ENCODE measurements at places on chromosomes 7 and 10. TPM values are rescaled to one million over a fixed set of nuclear protein-coding genes. Genes with fewer than 3 reads are reported as not detected.

KNDC1 gene
- 6.6 TPM for polyA plus RNA-seq

PVRIG gene
- 9.1 TPM for polyA plus RNA-seq

BTBD16 gene
- polyA plus RNA-seq = 0.13 TPM

FOXP2 gene
- polyA plus RNA-seq = 10.3 TPM

SPACDR gene
- polyA plus RNA-seq = 1.7 TPM

CADPS2 gene
- 3.9 TPM for polyA plus RNA-seq

AZGP1 gene
- 13.2 TPM for polyA plus RNA-seq

ZNF33B gene
- polyA plus RNA-seq = 18.8 TPM

ZNF488 gene
- polyA plus RNA-seq = 3.5 TPM

NPY4R gene
- not detected for polyA plus RNA-seq

SUN3 gene
- polyA plus RNA-seq = not detected

FGFBP3 gene
- 2.1 TPM for polyA plus RNA-seq

TLX1 gene
- not detected for polyA plus RNA-seq

GRCh38 chr10:107277591-107277990, 113.1 kb upstream of the SORCS1 start:
- DNase-seq = no peak

- DNase-seq = no peak
These were observed 6.9 kb downstream of the MTG1 start for GRCh38 chr10:133400624-133401424.

DNA sequence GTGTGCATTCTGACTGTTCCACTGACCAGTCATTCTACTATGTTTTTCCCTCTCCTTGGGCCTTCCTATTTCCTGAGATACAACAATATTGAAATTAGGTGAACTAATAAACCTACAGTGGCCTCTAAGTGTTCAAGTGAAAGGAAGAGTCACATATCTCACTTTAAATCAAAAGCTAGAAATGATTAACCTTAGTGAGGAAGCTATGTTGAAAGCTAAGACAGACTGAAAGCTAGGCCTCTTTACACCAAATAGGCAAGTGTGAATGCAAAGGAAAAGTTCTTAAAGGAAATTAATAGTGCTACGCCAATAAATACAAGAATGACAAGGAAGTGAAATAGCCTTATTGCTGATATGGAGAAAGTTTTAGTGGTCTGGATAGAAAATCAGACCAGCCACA, 5.7 kb upstream of the DYNC1I1 start:
- no peak for DNase-seq

- no peak for DNase-seq
These were observed 2.0 kb upstream of the KIF11 start for GRCh38 chr10:92590623-92591549.

DNA sequence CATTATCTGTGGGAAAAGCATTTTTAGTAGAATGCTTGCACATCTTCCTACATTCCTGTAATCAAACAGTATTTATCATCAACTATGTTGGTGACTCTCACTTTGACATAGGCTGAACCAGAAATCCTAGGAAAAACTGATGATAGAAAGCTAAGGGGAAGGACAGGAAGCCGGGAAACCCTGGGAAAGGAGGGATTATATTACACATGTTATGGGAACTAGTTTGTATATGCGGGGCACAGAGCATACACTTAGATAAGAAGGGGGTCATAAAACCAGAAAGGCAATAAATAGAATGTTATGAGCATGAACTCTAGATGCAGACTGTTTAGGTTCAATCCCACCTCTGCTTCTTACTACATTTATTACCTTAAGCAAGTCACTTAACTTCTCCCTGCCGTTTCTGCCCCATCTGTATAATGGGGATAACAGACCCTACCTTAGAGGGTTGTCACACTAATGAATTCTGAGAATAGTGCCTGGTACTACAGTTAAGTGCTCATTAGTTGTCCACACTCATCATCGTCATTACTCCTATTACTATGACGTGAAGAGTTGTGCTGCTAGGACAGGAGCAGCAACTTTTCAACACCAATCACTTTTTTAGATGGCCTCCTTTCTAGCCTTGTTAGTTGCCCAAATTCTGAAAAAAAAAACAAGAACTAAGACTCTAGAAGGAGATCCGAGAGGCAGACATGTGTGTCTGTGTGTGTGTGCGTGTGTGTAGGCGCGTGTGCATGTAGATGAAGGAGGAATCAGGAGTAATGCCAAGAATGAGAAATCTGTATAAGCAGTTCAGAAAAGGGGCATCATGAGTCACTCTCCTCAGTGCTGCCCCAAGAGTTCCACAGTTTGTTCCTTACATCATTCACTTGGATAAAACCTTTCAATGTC, 52.2 kb downstream of the KMT2C start:
- no peak for DNase-seq

- DNase-seq = no peak
These were observed 60.4 kb downstream of the INSYN2A start for GRCh38 chr10:127135844-127136577.

GRCh38 chr7:2589341-2589740, 30.6 kb downstream of the IQCE start:
- no peak for DNase-seq

DNA sequence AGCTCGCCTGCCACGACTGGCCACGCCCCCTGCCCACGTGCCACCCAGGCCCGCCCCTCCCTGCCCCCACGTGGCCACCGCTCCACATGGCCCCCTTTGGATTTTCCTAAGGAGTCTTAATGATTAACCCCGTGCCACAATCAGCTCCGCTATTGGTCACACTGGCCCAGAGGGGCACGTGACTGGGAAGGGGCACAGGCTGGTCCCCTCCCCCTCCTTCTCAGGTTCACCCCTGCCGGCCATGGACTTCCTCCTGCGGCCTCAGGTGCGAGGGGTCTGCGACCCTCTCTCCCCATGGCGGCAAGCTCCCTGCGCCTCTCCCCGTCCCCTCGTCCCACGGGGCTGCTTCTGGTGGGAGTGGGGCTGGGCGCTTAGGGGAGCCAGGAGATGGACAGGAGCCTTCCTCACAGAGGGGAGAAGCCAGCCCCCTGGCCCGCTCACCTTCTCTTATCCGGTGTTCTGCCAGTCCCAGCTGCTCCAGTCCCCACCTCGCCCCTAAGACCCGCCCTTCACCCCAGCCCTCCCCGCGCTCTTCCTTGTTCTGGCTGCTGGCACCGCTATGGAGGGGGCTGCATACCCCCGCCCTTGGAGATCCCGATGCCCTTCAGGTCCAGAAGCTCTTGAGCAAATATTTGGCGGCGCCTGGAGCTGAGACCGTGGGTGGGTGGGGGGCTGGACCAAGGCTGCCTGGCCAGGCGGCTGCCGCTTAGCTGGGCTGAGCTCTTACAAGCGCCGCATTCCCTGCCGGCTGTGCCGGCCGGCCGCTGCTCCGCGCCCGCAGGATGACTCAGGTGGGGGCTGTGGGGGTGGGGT, 3.2 kb downstream of the SLC4A2 start:
- no peak for DNase-seq

- no peak for DNase-seq
These were observed 311.7 kb upstream of the NEBL start for GRCh38 chr10:21208666-21209316.

GRCh38 chr7:82445271-82445670, 1.7 kb upstream of the CACNA2D1 start:
- no peak for DNase-seq

- no peak for DNase-seq
These were observed 143.1 kb downstream of the ZNF365 start for GRCh38 chr10:62517252-62517651.

DNA sequence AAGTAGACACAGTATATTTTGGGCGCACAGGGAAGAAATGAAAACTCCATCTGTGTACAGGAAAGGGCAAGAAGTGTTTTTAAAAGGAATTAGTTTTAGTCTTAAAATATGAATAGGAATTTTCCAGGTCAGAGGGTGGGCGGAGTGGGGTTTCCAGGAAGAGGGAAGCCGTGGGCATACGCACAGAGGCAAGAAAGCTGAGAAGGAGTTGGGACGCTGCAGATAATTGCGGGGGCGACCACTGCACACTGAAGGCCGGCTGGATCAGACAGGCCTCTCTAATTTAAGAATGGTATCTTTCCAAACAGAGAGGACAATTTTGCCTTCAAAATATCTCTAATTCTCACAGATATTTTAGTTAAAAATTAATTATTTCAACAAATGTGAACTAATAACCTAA, 189.1 kb upstream of the INHBA start:
- DNase-seq = no peak

DNA sequence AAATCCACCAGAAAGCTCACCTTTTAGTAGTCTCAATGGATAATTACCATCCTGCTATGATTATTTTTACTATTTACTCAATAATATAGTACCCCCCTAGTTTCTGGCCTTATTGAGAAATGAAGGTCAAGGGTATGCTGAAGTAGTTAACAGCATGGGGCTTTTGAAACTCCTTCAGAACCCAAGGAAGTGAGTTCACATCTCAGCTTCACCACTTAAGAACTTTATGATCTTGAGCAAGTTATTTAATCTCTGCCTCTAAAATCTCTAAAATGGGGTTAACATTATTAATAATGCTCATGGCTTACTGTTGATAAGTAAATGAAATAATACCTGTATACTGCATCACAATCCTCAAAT, 5.8 kb downstream of the MTPN start:
- DNase-seq = no peak

GRCh38 chr10:61399406-61399805, 53.8 kb downstream of the TMEM26 start:
- DNase-seq = no peak

DNA sequence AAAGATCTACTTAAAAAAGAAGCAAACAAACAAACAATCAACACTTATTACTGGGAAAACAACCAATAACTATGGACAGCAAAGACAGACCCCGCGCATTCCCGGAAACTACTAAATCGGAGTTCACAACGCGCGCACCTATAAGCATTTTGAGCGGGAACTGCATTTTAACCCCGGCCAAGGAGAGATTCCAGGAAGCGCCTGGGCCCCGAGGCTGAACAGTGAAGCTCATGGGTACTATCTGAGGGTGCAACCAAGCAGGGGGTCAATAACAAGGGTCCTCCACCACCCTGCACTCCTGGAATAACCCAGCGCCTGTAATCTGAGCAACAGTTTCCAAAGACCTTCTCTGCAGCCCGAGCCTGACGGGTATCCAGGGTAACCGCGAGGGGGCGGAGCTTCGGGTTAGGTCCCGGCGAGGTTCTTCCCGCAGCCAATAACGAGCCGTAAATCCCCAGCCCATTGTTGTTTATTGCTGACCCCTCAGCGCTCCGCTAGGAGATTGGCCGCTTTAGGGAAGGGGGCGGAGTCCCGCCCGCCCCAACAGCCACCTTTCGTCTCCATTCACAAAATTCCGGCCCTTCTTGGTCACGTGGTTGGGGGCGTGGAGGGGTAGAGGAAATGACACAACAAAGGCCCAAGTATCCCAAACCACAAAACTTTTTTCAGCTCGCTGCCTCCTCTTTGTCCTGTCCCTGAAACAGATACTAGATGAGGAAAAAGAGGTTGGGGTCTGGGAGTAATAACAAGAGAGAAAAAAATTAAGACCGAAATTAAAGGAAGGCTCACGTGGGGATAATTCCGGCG, 1.7 kb upstream of the ETV1 start:
- DNase-seq = peak; percentile 98

GRCh38 chr7:111026806-111027205, 64.1 kb upstream of the LRRN3 start:
- DNase-seq = no peak

- DNase-seq = no peak
These were observed 4.7 kb downstream of the TMEM120A start for GRCh38 chr7:75989500-75990388.

DNA sequence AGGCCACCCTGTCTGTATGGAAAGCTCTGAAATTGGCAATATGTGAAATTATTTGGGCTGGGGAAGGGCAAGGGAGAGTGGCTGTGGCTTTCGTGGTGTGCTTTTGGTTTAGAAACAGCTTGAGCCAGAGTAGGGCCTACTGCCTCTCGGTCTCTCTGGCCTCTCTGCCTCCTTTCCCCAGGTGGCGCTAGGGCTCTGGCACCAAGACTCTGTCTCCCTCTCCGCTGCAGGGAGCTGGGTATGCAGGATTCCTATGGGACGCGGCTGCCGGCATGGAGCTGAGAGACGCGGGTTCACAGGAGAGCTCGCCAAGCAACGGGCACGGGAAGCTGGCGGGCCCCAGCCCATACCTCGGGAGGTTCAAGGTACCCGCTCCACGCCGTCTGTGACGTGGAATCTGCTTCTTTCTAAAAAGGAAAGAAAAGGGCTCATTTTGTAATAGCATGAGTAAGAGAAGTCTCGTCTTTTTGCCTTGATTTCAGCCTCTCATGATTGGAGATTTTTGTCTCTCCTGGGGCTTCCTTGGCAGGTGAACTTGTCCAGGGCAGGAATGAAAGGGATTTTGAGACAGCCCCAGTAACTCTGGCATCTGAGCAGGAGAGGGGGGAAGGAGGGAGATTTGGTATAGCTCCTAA, 105.1 kb upstream of the ANLN start:
- DNase-seq = no peak

- no peak for DNase-seq
These were observed 380.7 kb upstream of the PFKP start for GRCh38 chr10:2686691-2687090.

- DNase-seq = no peak
These were observed 90.6 kb downstream of the ZRANB1 start for GRCh38 chr10:125032474-125033020.

GRCh38 chr7:1358376-1359050, 100.8 kb downstream of the MICALL2 start:
- no peak for DNase-seq

GRCh38 chr10:24871011-24871935, 81.1 kb downstream of the PRTFDC1 start:
- DNase-seq = no peak

Measured in forelimb muscle (tissue), 1 donor.